Spinal cord (tissue), 10 donors: ENCODE measurements at places on chromosomes 1 and 21. TPM values are rescaled to one million over a fixed set of nuclear protein-coding genes. Genes with fewer than 3 reads are reported as not detected.

ARID4B gene
- 68.0 TPM for total RNA-seq

C1QC gene
- total RNA-seq: 39.7 TPM

DNA sequence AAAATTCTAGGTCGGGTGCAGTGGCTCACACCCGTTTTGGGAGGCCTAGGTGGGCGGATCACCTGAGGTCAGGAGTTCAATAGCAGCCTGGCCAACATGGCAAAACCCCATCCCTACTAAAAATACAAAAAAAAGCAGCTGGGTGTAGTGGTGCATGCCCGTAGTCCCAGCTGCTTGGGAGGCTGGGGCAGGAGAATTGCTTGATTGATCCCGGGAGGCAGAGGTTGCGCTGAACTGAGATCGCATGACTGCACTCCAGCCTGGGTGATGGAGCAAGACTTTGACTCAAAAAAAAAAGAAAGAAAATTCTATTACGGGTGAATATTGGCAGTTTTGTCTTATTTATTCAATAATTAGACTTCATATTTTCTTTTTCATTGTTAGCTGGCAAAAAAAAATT, 62.1 kb downstream of the SNX7 start:
- no peak overlapping the region for H3K4me3 ChIP-seq
- H3K4me1 ChIP-seq: no peaks in the 10 kb centered on the region
- H3K27me3 ChIP-seq: no peaks in the 10 kb centered on the region
- H3K36me3 ChIP-seq: no peaks in the 10 kb centered on the region
- DNase-seq: no peak
- H3K27ac ChIP-seq: no peak overlapping the region

GRCh38 chr1:94679332-94680038, 137.9 kb upstream of the F3 start:
- no peaks in the 10 kb centered on the region for H3K27me3 ChIP-seq
- H3K4me3 ChIP-seq: no peak overlapping the region
- H3K4me1 ChIP-seq: no peaks in the 10 kb centered on the region

- no peaks in the 10 kb centered on the region for H3K36me3 ChIP-seq
- no peak overlapping the region for H3K27ac ChIP-seq
- H3K4me1 ChIP-seq: peaks cover 8% of the 10 kb centered on the region
- H3K4me3 ChIP-seq: no peak overlapping the region
Measured at GRCh38 chr1:201275253-201275666, 8.0 kb upstream of the PKP1 start.

- H3K4me3 ChIP-seq: no peak overlapping the region
- H3K36me3 ChIP-seq: peaks cover 91% of the 10 kb centered on the region
- H3K4me1 ChIP-seq: no peaks in the 10 kb centered on the region
- DNase-seq: no peak
- no peak overlapping the region for H3K27ac ChIP-seq
- no peaks in the 10 kb centered on the region for H3K27me3 ChIP-seq
Measured at GRCh38 chr1:43441894-43442637, 11.7 kb downstream of the HYI start.

DNA sequence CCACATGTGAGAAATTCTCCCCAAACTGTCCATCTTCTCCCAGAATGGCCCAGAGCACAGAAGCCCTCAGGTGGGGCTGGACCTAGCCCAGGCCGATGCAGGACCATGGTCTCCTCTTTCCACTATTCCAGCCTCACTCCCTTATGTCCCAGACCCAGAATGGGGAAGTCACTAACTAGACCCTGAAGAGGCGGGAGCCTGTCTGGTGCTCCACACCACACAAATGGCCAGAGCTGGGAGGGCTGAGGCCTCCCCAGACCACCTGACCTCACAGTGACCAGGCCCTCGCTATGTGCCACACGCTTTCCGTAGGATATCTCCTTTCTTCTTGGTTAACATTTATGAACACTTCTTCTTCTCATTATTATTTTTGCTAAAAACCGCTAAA, 54.9 kb upstream of the EDN2 start:
- H3K27me3 ChIP-seq: no peaks in the 10 kb centered on the region
- H3K36me3 ChIP-seq: no peaks in the 10 kb centered on the region
- no peak for DNase-seq
- H3K4me1 ChIP-seq: peaks cover 19% of the 10 kb centered on the region

DNA sequence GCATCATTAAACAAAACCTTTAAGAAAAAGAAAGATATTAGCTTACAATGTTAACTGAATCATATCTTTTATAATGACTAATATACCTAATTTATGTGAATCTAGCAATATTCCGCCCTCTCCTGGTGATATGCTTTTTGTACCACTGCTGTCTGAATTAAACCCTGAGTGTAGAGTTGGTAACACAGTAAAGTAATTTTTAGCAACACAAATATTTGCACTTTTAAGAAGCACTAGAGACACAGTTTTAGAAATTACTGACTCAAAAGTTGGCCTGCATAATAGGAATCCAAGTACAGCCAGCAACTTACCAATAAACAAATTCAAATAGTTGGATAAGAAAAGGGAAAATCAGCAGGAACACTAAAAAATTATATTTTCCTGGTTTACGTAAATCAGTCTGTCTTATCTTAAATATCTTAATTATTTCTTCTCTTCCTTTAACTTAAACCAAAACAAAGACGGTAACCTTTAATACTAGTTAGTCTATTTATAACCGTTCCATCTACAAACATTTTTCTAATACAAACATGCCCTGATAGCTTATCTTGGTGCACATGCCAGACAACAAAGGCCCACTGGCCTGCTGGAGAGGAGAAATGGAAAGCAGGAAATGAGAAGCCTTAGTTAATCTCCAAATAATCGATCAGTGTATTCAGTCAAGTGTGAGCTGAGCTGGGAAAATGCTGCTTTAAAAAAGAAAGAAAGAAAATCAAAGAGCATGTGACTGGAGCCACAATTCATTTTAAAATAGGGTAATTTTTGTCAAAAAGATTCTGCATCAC, 246.0 kb downstream of the RERE start:
- no peaks in the 10 kb centered on the region for H3K4me1 ChIP-seq
- no peak overlapping the region for H3K27ac ChIP-seq
- no peaks in the 10 kb centered on the region for H3K27me3 ChIP-seq
- H3K4me3 ChIP-seq: no peak overlapping the region
- no peak for DNase-seq
- no peaks in the 10 kb centered on the region for H3K36me3 ChIP-seq

DNA sequence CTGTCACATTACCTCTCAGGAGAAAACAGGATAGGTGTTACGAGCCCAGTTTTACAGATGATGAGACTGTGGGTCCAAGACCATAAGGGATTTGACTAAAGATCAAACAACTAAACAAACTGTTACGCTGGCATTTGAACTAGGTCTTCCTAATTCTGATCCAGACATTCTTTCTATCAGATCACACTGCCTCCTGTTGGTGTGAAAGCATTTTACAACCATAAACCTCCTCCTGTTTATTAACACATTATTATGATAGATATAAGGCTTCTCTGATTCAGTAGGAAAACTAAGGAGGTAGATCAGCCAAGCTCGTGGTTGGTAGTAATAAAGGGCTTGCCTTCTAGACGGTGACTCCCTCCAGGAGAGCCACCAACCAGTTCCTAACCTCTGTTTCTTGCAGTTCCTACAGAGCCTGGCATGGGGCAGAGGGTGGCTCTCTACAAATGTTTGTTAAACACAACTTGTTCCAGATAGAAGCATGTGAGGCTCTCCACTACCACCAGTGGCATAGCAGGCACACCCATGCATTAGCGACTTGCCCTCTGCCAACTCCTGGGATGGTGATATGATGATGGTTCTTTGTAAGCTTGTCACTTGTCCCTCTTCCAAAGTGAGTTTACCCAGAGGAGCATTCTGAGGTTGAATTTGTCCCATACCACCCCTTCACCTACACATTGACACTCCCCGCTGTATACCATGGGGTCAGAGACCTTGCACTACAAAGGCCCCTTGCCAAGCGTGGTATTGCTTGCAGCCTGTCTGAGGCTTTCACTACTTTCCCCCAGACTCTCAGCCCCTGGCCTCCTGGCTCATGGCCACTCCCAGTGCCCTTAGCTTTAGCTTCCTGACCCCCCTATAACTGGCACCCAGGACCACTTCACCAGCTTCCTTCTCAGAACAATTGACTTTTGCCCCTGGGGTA, 96.4 kb upstream of the HOOK1 start:
- no peak for DNase-seq
- no peaks in the 10 kb centered on the region for H3K4me1 ChIP-seq
- no peak overlapping the region for H3K4me3 ChIP-seq
- no peaks in the 10 kb centered on the region for H3K27me3 ChIP-seq
- no peaks in the 10 kb centered on the region for H3K36me3 ChIP-seq

- no peak overlapping the region for H3K4me3 ChIP-seq
Measured at GRCh38 chr1:238982736-238983135, 403.6 kb upstream of the CHRM3 start.

- H3K27ac ChIP-seq: peak overlapping the region; percentile 40
- peak overlapping the region; percentile 97 for H3K4me3 ChIP-seq
- peaks cover 12% of the 10 kb centered on the region for H3K4me1 ChIP-seq
Measured at GRCh38 chr1:203860396-203861025, 888 bp upstream of the SNRPE start.

DNA sequence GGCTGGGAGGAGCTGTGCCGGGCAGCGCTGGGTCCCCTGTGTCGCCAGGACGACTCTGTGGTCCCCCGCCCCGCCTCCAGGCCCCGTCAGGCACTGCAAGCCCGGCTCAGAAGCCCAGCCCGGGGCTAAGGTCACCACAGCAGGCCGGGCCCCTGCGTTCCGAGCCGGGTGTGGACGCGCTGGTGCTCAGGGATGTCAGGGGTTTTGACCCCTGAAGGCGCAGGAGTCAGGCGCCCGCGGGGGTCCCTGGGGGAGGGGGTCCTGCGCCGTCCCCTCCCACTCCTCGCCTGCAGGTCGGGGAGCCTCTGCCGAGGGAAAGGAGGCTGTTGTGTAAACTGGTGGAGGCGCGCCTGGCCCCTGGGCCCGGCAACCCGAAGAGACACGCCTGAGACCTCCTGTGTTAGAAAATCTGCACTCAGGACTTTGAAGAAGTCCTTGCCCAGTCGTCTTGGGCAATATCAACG, 23.7 kb upstream of the TMEM54 start:
- no peak overlapping the region for H3K27ac ChIP-seq
- no peaks in the 10 kb centered on the region for H3K36me3 ChIP-seq
- no peak overlapping the region for H3K4me3 ChIP-seq

DNA sequence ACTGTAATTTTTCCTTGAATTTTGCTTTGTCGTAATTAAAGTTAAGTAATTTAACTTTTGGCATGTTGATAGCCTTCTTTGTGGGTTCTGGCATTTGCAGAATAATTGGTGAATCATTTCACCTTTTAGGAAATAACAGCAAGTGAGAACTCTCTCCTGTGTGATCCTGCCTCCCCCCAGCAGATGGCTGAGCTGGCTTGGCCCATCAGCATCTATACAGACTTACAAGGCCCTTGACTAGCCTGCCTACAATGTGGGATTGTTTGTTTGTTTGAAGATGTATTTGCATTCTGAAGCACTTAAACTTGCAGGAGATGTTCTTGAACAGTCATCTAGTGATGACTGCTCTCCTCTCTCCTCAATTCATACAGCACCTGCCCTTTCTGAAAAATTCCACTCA, 55.9 kb downstream of the MACO1 start:
- H3K27ac ChIP-seq: no peak overlapping the region
- no peak for DNase-seq
- no peaks in the 10 kb centered on the region for H3K27me3 ChIP-seq
- H3K36me3 ChIP-seq: peaks cover 14% of the 10 kb centered on the region
